ENCODE measurements at places on chromosomes 1 and 21. TPM values are rescaled to one million over a fixed set of nuclear protein-coding genes. Genes with fewer than 3 reads are reported as not detected.

- peak; percentile 95 for DNase-seq
Observed at GRCh38 chr1:192489748-192490147, 85.8 kb upstream of the RGS1 start.

Gene RCSD1
- 1.00 TPM for total RNA-seq

GRCh38 chr1:235076504-235077162, 52.0 kb downstream of the TOMM20 start:
- DNase-seq = no peak

Gene FCRL2
- total RNA-seq = not detected

DNA sequence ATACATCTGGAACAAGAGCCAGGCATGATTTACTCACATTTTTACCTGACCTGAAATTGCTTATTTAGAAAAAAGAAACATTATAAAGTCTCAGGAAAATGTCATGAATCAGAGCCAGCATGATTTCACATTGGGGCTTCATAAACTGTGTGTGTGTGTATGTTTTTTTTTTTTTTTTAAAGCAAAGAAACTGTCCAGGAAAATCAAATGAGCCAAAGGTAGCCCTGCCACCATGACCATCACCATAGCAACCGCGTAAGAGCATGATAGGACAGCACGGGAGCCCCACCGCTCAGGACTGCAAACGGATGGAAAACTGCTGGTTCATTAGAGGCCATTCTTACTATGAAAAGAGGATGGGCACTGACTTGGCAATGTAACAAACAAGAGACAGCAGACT, 139.2 kb downstream of the NTMT2 start:
- DNase-seq = no peak

DNA sequence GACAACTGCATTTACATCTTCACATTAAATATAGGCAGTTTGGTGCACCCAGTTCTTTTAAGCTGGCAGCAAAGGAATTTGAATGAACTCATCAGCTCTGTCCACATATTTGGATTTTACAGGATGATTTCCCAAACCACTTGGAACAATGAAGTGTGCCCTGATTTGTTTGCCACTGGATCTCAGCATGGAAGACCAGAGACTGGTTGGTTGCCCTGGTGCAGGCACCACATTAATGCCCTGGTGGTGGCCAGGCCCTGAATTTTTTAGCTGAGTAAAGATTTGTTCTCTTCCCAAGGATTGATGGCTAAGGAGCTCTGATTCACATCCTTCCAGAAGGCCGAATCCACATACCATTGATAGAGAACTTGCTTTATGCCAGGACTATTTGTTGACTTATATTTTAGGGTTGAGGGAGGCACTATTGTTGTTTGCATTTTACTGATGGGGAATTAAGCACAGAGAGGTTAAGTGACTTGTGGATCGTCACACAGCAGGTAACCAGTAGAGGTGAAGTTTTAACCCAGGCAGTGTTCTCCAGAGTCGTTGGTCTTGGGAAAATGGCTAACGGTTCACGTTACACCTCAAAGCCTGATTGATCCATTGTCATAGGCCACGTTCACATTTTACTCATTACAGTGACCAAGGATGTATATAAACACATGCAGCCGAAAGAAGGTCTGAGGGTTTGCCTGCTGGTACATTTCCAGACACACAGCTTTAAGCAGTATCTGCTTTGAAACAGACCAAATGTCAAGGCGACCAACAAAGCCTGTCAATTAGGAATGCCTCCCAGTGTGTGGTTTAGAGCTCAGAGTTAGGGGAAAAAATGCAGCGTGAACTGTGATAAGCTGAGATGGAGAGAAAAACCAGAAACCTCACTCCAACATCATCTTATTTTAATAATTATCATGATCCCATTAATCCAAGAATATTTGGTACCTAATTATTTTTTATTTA, 50.7 kb downstream of the KAZN start:
- no peak for DNase-seq

DNA sequence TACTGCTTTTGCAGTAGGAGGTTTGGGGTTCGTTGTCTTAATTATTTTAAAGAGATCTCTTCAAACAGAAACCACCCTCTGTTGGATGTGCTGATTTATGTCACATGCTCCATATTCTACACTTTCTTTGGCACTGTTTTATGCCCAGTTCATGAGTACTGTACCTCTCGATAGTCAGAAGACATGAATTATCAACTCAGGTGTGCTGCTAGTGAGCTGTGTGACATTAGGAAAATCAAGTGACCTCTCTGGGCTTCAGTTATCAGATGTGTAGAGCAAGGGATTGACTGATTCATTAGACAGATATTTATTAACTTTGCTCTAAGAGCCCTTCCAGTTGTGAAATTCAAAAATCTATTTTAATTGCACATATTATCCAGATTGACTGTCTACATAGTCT, 2.1 kb upstream of the AHCTF1 start:
- no peak for DNase-seq

Gene SLC16A4
- total RNA-seq = 2.1 TPM

DNA sequence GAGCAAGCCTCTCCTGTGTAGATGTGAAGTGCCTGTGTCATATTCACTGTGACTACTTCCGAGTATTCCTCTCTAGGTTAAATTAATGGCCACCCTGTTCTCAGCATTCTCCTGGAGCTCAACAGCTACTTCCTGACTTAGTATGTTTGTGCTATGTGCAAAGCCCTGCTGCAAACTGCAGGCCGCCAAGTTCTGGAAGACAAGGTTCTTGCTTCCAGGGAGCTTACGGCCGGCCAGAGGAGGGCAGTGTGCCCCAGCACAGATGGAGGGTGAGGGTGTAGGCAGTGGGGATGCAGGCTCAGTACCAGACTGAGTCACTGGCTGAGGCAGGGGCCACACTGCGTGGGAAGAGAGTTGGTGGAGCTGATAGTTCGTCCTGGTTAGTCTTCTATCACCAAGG, 43.2 kb downstream of the ELK4 start:
- peak; percentile 83 for DNase-seq

GRCh38 chr1:242530761-242531160, 6.3 kb upstream of the PLD5 start:
- DNase-seq = no peak

GRCh38 chr1:174794861-174795260, 204.9 kb upstream of the CACYBP start:
- DNase-seq = no peak

- no peak for DNase-seq
Observed at GRCh38 chr1:235206533-235207208, 45.6 kb upstream of the RBM34 start.

Gene GBP3
- total RNA-seq = 7.3 TPM

DNA sequence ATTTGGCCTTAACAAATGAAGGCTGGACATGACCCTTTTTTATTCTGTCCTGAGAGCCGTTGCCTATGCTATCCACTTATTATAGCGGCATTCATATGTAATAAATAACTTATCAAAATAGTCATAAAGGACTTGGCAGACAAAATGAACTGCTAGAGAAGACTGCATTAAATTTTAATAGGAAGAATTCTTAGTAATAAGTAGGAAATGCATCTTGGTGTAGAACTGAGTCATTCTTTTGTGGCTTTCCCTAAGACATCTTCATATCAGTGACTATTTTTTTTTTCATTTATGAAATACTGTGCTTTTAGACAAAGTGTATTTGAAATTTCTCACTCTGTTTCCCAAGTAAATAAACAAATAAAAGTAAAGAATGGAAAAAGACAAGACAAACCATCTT, 45.6 kb downstream of the PBX1 start:
- no peak for DNase-seq

- DNase-seq = peak; percentile 36
Observed at GRCh38 chr1:35573198-35574124, at the start of gene TFAP2E. Gene TFAP2E (plus strand): TSS chr1:35573314. CDS start chr1:35573578, 264 bp downstream.

Gene SPRR5
- not detected for total RNA-seq

DNA sequence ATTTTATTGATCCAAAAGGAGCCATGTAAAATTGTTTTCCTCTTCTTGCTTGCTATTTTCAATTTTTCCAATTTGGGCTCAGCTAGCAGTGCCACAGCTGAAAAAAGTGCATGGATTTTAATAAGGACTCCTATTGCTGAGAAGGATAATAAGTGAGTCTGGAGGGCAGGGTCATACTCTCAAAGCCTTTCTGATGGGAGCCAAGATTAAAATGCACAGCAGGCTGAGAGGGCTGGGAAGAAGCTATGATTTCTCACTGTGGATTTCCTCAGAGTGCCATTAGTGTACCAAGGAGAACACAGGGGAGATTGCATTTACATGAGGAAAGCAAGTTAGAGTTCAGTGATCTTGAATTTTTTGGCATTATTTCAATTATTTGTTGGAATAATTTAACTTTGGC, 261.3 kb downstream of the ST6GALNAC3 start:
- no peak for DNase-seq

Gene FHAD1
- 0.51 TPM for total RNA-seq

Gene OLIG2
- not detected for total RNA-seq

DNA sequence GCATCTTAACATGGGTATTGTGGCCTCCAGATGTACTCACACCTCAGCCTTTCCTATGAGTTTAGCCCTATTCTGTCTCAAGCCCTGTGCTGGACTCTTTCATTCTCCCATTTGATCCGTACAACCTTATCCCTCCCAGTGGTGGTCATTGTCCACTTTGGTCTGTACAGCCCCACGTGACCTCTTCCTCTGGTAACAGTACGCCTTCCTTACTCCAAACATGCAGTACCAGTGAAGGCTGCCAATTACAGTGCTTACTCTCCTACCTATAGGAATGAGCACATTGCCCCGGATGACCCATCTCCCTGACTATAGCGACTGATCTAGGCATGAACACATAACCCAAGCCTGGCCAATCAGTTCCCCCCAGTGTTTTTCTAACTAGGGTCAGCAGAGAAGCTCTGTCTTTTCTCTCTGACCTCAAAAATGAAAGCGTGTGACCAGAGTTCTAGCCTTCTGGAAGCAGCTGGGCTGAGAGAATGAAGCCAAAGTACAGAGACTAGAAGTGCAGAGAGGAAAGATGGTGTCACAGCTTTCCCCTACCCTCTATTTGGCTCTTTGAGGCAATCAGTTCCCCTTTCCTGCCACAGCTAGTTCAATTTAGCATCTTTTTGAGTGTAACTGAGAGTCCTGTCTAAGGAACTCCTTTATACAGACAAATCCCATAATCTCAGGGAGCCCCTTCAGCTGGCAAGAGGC, 9.9 kb upstream of the QSOX1 start:
- DNase-seq = no peak

Measured in endothelial cell of umbilical vein (primary cell).